CD4-positive, alpha-beta T cell treated with Interleukin-6 for 4 hours (primary cell): ENCODE measurements at places on chromosomes 3 and 15.

DNA sequence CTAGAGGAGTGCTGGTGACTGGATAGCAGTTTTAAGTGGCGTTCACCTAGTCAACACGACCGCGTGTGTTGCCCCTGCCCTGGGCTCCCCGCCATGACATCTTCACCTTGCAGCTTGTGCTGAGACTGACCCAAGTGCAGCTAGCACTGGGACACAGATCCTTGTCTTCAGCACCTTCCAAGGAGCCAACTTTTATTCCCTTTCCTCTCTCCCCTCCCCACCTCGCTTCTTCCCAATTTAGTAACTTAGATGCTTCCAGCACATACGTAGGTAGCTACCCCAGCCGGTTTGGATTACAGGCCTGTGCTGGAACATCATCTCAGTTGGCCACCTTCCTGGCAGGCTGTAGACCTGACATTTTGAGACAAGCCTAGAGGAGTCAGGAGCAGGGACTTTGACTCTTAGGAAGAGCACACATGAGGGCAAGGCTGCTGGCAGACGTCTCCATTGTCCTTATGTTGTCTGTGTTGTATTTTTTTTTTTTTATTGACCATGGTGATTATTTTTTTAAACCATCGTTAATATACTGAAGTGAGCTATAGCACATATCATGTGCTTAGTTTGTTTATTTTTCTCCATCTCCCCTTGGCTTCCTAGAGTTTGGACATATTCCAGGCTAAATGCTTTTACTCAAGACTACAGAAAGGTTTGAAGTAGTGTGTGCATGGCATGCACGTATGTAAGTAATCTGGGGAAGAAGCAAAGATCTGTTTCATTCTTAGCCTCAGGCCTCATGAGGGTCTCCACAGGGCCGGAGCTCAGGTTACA lies 61.1 kb downstream of the AAGAB start:
- DNase-seq = no peak

GRCh38 chr3:193656878-193657282 lies 63.9 kb downstream of the OPA1 start:
- no peak for DNase-seq

GRCh38 chr3:193546129-193546528 lies 8.6 kb downstream of the ATP13A4 start:
- DNase-seq = no peak

DNA sequence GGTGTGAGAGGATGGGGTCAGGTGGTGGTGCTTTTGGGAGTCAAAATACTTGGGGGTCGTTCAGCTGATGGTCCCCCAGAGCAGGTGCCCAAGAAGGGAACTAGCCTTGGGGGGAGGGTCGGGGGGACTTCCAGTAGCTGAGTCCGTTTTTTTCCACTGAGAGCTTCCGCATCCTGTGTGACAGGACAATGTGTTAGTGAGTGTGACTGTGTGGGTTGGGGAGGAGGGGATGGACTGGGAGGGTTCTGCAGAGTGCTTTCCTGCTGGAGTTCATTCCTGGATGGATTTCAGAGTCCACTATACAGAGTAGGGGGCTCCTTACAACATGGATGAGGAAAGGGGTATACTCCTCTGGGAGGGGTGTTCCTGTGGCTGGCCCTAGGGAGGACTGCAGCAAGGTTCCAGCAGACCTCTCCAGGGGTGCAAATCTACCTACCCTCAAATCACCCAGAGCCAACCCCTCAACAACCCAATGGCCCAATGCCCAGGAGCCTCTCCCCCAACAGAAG lies 601 bp upstream of the HYAL2 start:
- DNase-seq = no peak

DNA sequence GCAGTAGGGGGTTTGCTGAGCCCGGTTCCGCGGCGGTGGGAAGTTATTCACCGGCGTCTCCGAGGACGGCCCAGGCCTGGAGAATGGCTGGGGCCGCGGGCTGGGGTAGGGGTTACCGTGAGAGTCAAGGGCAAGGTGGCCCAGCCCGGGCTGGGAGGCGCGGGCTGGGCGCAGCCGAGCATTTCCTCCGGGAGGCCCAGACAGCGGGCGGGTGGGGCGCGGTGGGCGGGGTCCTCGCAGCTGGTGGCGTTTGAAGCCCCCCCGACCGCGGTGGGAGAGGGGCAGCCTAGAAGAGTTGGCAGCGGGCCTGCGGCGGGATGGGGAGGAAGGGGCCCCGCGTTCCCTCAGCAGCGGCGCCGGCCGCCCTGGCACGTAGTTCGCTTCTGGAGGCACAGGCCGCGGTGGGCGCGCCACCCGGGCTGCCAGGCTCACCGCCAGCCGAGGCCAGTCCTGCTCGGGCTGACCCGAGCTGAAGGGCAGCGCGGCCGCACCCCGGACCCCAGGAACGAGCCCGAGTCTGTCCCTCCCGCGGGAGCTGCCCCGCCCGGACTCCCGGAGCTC lies 960 bp upstream of the KLF13 start:
- peak; percentile 80 for DNase-seq

DNA sequence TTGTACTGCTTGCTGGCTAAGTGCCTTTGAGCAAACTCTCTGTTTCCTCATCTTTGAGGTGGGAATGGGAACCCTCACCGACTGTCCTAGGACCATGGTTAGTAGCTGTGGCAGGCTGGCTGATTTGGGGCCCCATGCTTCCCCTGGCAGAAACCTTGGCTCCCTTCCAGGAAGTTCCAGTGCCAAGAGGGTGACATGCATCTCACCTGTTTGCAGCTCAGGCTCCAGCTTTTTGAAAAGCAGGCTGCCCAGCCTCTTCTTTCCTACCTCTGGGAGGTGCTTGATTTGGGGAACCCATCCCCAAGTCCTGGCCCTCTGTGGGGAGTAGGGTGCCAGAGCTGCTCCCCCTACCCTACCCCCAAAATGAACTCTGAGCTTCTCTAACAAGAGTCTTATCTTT lies 50.8 kb downstream of the RAB11A start:
- no peak for DNase-seq

- DNase-seq = no peak
These were observed 130.4 kb upstream of the UBE2E2 start for GRCh38 chr3:23072693-23073092.

DNA sequence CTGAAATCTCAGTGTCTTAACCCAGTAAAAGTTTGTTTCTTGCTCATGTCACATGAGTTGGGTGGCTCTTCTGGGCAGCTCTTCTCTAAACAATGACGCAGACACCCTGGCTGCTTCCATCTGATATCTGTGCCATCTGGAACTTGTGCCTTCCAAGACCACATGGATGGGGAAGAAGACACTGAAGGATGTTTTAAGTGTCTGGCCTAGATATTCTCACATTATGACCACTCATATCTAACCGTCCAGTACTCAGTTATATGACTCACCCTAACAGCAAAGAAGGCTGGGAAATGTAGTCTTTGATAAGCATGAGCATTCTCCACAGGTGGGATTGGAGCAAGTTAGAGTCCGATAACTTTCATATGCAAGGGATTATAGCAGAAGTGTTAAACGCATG lies 66.4 kb downstream of the RYR3 start:
- no peak for DNase-seq

GRCh38 chr3:188119846-188120245 lies 34.1 kb upstream of the LPP start:
- no peak for DNase-seq

- no peak for DNase-seq
These were observed 22.3 kb downstream of the RPLP1 start for GRCh38 chr15:69474846-69475455.

GRCh38 chr15:80484333-80484864 lies 80.2 kb downstream of the ARNT2 start:
- DNase-seq = no peak

- DNase-seq = no peak
These were observed 202.9 kb downstream of the VPS13C start for GRCh38 chr15:61857169-61857829.

GRCh38 chr3:66033241-66034138 lies 5.2 kb downstream of the MAGI1 start:
- no peak for DNase-seq

DNA sequence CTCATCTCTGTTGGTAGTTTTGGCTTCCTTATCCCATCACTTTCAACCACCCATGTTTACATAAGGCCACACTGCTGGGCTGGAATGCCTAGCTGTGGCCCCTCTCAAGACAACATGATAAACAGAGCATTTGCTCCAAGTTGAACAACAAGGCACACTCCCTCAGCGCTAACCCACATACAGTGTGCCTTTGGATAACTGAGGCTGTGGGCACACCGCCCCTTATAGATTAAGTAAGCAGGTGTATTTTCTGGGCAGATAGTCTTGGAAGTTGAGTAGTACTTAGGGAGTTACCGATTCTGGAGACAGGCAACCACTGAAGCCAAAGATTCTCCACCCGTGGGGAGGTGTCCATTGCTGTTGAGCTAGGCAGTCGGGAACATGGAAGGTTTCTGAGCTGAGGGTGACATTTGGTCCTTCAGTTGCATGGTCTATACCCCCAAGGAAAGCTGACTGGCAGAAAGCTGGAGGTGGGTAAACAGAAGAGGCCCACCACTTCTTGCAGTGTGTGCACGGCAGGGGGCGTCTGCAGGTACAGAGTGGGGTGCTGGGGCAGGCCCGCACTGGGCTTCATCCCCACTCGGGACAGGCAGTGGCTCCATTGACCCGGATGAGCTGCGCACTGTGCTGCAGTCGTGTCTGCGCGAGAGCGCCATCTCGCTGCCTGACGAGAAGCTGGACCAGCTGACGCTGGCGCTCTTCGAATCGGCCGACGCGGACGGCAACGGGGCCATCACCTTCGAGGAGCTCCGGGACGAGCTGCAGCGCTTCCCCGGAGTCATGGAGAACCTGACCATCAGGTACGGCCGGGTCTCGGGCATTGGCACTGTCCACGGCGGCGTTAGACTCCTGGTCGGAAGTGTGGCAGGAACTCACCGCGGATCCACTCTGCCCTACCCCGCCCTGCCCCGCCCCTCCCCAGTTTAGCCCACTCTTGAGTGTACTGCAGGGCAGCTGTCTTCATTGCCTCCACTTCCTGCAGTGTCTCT lies 16.8 kb downstream of the NOX5 start:
- DNase-seq = peak; percentile 17

- no peak for DNase-seq
These were observed 427.1 kb upstream of the RASGRP1 start for GRCh38 chr15:38991701-38992100.

DNA sequence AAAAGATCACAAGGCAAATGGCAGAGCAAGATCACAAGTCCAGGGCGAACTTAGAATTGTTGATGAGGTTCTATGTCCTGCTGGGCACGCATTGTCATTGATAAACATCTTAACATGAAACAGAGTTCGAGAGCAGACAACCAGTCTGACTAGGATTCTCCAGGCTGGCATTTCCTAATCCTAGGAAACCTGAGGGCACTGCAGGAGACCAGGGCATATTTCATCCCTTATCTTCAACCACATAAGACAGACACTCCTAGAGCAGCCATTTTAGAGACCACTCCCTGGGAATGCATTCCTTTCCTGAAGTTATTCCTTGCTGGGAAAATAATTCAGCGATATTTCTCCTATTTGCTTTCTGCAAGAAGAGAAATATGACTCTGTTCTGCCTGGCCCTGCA lies 1199.9 kb downstream of the SI start:
- no peak for DNase-seq

DNA sequence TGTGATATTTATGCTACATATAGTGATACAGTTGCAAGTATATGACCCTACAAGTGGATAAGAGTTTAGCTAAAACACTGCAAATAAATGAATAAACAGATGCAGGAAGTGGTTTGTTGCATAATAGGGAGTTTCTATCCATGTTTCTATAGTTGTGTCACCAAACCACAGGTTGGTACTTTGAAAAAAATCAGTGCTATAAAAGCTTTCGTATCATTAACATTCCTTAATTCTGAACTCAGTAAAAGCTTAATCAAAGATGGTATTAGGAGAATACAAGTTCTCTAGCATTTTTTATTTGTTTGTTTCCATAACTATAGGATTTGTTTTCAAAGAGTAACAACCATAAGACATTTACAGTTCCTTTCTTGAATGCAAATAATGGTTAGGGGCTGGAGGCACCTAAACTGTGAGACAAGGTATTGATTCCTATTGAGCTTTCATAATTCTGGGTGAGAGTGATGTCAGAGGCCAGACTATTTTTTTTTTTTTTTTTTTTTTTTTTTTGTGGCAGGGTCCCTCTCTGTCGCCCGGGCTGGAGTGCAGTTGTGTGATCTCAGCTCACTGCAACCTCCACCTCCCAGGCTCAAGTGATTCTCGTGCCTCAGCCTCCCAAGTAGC lies 29.6 kb downstream of the CPOX start:
- DNase-seq = peak; percentile 27

DNA sequence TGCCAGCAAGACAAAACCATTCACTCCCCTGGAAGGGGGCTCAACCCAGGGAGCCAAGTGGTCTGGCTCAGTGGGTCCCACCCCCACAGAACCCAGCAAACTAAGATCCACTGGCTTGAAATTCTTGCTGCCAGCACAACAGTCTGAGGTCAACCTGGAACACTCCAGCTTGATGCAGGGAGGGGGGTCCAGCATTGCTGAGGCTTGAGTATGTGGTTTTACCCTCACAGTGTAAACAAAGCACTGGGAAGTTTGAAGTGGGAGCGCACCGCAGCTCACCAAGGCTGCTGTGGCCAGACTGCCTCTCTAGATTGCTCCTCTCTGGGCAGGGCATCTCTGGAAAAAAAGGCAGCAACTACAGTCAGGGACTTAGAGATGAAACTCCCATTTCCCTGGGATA lies 81.7 kb downstream of the MSL2 start:
- no peak for DNase-seq

DNA sequence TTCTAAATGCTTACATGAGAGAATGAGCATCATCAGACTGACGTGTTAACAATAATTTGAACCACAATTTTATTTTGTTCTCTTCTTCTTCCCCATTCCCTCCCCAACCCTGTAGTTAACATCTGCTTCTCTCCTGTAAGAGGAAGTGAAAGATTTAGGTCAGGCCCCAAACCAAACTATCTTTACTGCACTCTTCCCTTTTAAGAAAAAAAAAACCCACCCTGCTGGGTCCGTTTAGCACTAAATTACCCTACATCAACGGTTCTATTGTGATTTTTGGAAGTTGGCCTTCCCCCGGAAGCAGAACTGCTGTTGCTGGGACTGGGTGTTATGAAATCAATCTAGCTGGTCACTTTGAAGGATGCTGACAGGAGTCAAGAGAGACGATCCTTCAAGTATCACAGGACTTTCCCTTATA lies 49.4 kb downstream of the NFKBIZ start:
- no peak for DNase-seq

DNA sequence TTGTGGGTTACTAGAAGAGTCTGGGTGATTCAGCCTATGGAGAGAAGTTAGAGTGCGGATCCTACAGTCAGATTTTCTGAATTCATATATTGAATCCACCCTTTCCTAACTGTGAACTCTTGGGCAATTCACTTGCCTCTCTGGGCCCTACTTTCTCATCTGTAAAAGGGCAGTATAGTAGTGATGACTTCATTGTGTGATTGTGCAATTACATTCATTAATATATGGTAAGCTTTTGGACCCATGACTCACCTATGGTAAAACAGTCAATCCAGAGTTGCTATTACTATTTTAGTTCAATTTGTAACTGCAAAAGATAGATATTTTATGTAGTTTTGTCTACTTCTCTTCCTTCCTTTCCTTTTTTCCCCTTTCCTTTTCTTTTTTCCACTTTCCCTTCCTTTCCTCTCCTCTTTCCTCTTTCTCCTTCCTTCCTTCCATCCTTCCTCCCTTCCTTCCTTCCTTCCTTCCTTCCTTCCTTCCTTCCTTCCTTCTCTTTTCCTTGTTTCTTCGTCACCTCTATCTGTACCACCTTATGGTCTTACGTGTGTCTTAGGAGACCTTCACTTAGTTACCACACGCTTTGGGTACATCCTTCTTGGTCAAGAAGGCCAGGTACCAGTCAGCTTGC lies 37.0 kb downstream of the GMNC start:
- DNase-seq = no peak
